ENCODE measurements at places on chromosomes 7 and 10.

- no peak for DNase-seq
These were observed 156.0 kb downstream of the FAM107B start for GRCh38 chr10:14618674-14619073.

DNA sequence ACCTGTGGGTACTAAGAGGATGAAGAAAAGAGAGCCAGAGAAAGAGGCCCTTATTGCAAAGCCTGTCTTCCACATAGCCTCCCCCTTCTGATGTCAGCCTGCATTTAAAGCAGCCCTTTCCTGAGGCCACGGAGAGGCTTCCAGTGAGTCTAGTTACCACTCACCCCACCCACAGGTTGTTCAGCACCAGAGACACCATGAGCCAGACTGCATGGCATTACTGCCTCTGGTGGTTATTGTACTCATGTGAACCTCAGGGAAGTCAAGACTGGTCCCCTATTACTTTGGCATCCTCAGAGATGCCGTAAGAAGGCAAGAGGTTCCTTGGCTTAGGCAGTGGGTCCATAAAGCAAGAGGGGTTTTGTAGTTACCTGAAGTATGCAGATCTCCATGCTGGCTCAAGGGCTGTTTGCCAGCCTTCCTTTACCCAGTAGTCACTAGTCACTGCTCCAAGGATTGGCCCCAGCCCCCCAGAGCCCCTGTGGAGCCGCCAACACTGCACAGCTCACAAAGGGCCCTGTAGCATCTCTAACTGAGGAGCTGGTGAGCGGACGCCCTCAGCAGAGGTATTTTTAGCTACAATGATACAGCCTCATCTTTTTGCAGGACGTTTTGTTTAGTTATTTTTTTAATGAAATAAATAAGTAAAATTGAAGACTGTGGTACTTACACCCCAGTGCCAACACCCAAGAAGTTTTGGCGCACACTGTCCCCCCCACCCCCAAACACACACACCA is 20.7 kb downstream of the LRRC4 start:
- no peak for DNase-seq

GRCh38 chr10:29150010-29150409 is 138.9 kb upstream of the LYZL1 start:
- no peak for DNase-seq

- no peak for DNase-seq
These were observed 214.9 kb upstream of the TCF7L2 start for GRCh38 chr10:112735041-112735695.

DNA sequence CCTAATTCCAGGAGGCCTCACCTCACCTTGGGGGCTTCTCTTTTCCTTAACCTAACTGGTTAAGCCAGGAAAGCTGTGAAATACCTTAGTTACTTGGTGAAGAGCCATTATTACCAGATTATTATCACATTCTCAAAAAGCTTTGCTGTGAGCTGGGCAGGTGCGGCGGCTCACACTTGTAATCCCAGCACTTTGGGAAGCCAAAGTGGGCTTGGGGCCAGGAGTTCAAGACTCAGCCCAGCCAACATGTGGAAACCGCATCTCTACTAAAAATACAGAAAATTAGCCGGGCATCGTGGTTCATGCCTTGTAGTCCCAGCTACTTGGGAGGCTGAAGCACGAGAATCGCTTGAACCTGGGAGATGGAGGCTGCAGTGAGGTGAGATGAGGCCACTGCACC is 102.4 kb upstream of the KLF6 start:
- DNase-seq: no peak

- DNase-seq: no peak
These were observed 172.7 kb upstream of the HPS1 start for GRCh38 chr10:98619446-98619845.

GRCh38 chr7:50782375-50783208 is at the start of gene GRB10:
Gene GRB10, minus strand, starts transcription at chr7:50782896. Its CDS starts 50,574 bp downstream, at chr7:50732322.
- no peak for DNase-seq

GRCh38 chr10:29859521-29860130 is 199.8 kb downstream of the JCAD start:
- no peak for DNase-seq

GRCh38 chr10:57917019-57917418 is 350.7 kb downstream of the IPMK start:
- DNase-seq: no peak

DNA sequence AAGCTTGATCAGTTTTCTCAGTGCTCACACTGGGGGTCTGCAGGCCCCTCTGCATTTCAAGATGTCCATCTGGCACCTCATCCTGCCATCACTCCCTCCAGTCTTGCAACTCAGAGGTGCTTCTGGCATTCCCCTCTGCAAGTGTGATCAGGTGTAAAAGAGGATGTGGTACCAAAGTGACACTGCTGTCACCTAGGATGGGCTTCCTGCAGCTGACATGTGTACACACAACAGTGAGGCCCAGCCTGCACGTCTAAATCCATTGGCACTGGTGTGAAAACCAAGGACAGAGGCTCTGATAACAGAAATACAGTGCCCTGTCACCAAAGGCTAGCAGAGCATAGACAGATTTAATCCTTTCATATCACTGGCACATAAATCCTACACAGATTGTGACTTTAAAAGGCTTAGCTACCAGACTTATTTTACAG is 162.5 kb upstream of the CELF2 start:
- peak; percentile 8 for DNase-seq

GRCh38 chr10:115936926-115937767 is 335.9 kb downstream of the GFRA1 start:
- no peak for DNase-seq

GRCh38 chr10:103897241-103897774 is 20.7 kb downstream of the STN1 start:
- no peak for DNase-seq

DNA sequence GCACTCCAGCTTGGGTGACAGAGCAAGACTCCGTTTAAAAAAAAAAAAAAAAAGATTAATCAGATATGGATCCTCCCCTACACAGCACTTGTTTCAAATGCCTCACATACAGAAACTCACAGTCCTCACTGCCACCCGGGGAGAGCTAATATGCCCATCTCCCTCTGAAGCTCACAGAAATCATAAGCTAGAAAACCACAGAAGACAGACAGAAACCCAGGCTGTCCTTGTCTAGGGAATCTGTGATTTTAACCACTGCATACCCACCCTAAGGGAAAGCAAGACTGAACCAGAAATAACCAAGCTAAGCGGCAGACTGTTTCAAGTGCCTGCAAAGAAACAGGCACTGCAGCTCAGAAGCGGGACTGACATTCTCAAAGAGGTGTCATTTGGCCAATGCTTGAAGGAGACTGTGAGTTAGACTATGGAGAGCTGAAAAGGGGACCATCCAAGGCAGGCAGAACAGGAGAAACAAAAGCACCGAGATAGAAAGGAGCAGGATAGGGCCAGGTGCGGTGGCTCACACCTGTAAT is 37.6 kb downstream of the SLC37A3 start:
- DNase-seq: no peak

DNA sequence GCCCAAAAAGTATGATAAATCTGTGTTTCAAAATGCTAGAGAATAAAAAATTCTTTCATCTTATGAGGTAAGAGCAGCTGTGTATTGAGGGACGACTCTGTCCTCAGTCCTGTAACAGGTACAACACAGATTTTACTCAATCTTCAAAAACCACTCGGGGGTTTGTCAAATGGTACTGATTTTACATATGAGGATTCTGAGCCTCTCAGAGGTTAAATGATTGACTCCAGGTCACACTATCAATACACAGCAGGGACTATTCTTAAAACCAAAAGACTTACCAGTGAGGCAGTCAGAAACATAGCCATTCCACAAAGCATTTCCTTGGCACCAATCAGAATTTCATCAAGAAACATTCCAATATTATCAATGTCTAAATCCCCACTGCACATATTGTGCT is 95.5 kb downstream of the SGMS1 start:
- DNase-seq: no peak

- no peak for DNase-seq
These were observed 93.9 kb upstream of the VIPR2 start for GRCh38 chr7:159238541-159238940.

GRCh38 chr10:124547647-124548168 is 86.1 kb downstream of the LHPP start:
- DNase-seq: no peak

GRCh38 chr7:134422008-134422407 is 36.9 kb downstream of the AKR1B1 start:
- DNase-seq: no peak

DNA sequence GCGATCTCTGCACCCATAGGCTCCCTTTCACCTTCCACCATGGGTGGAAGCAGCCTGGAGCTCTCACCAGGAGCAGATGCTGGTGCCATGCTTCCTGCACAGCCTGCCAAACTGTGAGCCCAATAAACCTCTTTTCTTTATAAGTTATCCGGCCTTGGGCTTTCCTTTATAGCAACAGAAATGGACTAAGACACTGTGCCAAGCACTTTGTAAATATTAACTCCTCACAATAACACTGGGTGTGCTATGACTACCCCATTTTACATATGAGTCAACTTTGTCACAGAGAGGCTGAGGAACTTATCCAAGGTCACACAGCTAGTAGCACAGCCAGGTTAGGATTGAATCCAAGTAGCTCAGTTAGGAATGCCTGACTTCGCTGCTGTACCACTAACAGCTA is 79.7 kb upstream of the KCNMA1 start:
- no peak for DNase-seq

- no peak for DNase-seq
These were observed 217.2 kb downstream of the REEP3 start for GRCh38 chr10:63738410-63738809.

- no peak for DNase-seq
These were observed 43.4 kb upstream of the C1GALT1 start for GRCh38 chr7:7138897-7139296.

- no peak for DNase-seq
These were observed 153.5 kb upstream of the TMEM72 start for GRCh38 chr10:44757551-44758205.

DNA sequence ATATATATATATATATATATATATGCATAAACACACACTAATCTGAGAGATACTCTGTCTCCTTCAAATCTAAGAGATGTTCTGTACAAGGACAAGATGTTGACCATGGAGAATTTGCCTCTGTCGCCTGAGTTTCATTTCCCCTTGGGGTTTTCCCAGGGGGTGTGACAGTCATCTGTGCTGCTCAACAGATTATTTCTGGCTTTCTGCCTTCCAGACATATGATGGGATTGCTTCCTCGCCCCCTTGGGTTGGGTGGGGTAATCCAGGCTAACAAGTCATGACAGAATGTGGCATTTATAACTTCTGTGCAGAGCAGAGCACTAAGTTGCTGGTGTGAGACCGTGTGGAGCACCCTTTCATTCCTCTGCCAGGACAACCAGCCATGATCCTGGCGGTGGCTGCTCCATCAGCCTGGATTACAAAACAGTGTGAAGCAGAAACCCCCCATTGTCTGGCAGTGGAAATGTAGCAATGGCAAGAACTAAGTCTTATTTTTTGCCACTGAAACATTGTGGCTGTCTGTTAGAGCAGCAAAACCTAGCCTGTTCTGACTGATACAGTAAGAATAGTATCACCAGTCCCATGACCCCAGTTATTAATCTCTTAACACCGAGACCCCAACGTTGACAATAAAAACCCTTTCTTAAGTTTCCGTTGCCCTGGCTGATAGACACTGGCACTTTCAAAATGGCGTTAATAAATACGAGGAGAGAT is 13.7 kb upstream of the USP6NL start:
- DNase-seq: peak; percentile 52

- peak; percentile 46 for DNase-seq
These were observed 10.2 kb downstream of the PYROXD2 start for GRCh38 chr10:98404571-98405359.

DNA sequence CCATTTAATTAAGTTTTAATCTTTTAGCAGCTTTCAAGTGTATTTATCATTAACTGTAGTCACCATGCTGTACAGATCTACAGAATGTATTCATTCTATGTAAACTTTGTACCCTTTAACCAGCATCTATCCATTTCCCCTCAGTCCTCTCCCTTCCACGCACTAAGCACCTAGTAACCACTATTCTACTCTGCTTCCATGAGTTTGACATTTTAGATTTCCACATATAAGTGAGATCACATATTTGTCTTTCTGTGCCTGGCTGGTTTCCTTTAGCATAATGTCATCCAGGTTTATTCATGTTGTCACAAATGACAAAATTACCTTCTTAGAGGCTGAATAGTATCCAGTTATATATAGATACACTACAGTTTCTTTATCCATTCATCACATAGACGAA is 79.7 kb downstream of the BTAF1 start:
- no peak for DNase-seq

GRCh38 chr10:96440361-96441292 is 73.1 kb downstream of the TLL2 start:
- no peak for DNase-seq

GRCh38 chr7:73512018-73512780 is 9.9 kb downstream of the BAZ1B start:
- DNase-seq: no peak

DNA sequence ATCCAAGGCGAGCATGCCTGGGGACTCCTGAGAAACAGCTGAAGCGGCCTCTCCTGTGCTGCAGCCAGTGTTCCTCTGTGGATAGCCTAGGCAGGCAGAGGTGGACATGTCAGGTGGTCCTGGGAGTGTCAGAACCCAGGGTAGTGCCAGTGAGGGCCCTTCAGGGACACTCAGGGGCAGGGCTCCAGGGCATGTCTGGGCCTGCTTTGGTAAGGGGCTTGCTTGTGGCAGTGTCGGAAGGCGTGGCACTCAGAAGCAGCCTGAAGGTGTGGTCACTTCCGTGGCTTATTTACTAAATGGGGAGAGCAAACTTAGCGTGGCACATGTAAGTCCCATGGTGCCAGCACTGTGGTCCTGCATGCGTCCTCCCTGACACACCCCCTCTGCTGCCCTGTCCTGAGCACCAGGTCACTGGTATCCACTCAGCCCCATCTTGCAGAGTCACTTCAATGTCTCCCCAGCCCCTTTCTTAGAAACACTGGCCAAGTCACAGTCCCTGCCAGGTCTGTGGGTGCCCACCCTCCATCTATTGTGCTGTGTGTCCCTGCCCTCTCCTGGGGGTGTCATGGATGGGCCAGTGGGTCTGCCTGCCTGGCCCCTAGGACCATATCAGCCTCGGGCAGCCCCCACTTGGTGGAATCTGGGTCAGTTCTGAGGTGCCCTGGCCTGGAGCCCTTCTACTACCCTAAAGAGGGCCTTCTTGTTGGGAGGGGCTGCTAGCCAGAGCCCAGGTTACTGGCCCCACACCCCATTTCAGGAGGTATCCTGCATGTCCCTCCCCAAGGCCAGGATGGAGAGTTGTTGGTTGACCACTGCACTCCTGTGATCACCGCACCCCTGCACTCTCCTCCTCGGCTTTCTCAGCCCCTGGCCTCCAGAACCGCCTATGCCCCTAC is 6.4 kb downstream of the ZMIZ2 start:
- DNase-seq: no peak

GRCh38 chr10:108849186-108849585 is 1074.1 kb downstream of the XPNPEP1 start:
- DNase-seq: no peak

DNA sequence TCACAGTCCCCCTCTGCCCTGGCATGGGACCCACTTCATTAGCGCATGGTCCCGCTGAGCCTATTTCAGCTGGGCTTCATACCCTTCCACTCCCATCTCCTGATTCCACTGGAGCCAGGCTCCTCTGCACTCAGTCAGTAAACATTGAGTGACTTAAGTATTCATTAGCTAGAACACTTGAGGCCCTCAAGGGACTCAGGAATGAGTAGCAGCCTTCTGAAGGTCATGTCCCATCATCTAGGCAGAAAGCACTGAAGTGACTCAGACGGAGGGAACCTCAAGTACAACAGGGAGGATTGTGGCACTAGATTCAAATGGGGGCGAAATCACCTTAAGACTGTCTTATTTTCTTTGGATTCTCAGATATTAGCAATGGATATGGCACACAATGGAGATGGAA is 186.6 kb upstream of the INHBA start:
- DNase-seq: no peak

- no peak for DNase-seq
These were observed 21.9 kb downstream of the BNIP3 start for GRCh38 chr10:131959841-131960240.

Data from activated naive CD4-positive, alpha-beta T cell treated with anti-CD3 and anti-CD28 coated beads for 36 hours (primary cell).